ENCODE measurements at places on chromosomes 6 and 20.

DNA sequence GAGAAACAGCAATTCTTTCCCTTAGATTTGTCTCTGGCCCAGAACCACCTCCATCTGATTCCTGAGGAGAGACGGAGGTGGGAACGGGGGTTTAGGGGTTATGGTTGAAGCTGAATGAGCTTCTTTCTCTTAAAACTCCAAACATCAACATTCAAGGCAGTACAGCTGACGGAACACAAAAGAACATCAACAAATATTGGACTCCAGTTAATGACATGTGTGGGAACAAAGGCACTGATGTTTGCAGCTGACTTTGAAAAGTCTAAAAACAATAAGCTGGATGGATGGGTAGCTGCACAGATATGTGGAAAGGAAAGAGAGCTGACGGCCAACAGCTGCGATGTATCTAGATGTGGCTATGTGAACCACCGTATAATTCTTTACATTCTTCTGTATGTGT lies 256.5 kb downstream of the SOD2 start:
- DNase-seq: no peak

- DNase-seq: peak; percentile 18
Observed at GRCh38 chr6:11275598-11275997, 43.1 kb upstream of the NEDD9 start.

- no peak for DNase-seq
Observed at GRCh38 chr20:47489448-47489872, 12.2 kb upstream of the NCOA3 start.

DNA sequence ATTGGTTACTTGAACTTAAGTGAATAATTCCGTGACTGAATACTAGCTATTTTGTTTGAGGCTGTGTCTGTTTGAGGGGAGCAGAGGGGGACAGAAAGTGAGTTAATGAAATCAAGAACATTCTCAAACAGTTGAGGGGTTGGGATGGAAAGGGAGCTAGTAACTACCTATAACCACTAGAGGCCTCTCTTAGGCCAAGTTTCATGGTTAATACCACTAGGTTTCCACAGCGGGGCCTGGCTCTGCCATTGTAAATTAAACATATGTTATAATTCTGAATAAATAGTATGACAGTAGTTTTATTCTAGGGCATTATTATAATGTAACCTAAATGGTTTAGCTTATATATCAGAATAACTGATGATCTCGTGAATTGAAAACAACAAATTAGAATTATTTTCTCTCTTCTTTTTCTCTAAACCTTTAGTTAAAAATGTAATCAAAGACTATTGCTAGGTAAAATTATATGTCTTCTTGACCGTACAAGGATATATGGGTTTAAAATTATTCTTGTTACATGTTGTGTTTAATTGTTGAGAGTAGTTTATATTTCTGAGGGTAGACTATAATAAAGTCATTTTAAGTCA lies 108.1 kb downstream of the BCKDHB start:
- DNase-seq: no peak

- no peak for DNase-seq
Observed at GRCh38 chr20:25044660-25045342, 13.1 kb downstream of the ACSS1 start.

DNA sequence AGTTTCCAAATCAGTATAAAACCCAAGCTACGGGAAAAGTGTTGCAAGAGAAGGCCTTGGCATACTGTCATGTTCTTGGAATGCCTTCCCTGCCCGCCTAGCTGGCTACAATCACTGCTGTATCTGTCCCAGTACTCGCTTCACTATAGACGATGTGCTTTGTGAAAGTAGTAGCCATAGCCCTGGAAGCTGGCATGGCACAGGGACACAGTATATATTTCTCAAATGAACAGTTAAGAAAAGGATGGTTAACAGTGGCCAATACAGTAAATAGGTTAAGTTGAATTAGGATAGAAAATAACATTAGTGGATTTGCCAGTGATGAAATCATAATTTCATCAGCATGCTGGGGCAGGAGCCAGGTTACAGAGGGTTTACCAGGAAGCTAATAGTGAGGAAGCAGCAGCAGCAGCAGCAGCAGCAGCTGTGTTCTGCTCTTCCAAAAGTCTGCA lies 499.3 kb downstream of the CDKAL1 start:
- no peak for DNase-seq

DNA sequence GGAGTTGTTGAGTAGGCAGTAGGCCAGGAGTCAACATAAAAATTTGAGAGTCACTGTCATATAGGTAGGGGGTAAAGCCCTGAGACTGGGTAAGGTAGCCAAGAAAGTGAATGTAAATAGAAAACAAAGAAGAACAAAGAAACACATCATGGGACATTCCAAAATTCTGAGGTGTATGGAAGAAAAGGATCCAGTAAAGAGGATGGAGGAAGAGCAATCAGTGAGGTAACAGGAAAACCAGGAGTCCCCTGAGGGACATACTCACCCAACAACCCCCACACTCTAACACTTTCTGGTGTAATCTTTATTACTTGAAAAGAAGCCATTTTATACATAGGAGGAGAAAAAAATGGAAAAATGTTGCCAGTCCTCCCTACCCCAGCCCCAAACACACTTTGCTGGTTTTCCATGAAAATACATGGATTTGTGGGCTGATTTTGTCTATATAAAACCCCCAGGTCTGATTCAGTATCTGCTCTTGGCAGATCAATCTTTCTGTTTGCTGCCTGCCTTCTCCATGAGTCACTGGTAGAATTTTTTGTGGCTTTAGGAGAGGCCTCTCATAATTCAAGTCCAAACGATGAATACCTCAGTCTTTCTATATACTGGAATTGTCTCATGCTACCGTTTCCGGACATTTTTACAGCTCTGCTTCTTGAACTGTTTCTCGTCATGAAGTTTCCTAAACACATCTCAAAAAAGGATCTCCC lies 271.4 kb upstream of the MAN1A1 start:
- DNase-seq: no peak

- DNase-seq: no peak
Observed at GRCh38 chr6:41049521-41049920, 3.5 kb upstream of the APOBEC2 start.
